ENCODE measurements at places on chromosomes 13 and 19. TPM values are rescaled to one million over a fixed set of nuclear protein-coding genes. Genes with fewer than 3 reads are reported as not detected.
A peak's percentile ranks its signal among the peaks of the same experiment; 100 is the strongest.

Gene TIMM44
- 46.2 TPM for total RNA-seq

Gene TPT1
- total RNA-seq, result 2,990 TPM

Gene ZNF175
- 18.4 TPM for total RNA-seq

GRCh38 chr13:113325779-113326178, 28.7 kb downstream of the LAMP1 start:
- no peaks in the 10 kb centered on the region for H3K27me3 ChIP-seq
- H3K36me3 ChIP-seq, result peaks cover 45% of the 10 kb centered on the region
- no peak for DNase-seq
- no peaks in the 10 kb centered on the region for H3K4me1 ChIP-seq

DNA sequence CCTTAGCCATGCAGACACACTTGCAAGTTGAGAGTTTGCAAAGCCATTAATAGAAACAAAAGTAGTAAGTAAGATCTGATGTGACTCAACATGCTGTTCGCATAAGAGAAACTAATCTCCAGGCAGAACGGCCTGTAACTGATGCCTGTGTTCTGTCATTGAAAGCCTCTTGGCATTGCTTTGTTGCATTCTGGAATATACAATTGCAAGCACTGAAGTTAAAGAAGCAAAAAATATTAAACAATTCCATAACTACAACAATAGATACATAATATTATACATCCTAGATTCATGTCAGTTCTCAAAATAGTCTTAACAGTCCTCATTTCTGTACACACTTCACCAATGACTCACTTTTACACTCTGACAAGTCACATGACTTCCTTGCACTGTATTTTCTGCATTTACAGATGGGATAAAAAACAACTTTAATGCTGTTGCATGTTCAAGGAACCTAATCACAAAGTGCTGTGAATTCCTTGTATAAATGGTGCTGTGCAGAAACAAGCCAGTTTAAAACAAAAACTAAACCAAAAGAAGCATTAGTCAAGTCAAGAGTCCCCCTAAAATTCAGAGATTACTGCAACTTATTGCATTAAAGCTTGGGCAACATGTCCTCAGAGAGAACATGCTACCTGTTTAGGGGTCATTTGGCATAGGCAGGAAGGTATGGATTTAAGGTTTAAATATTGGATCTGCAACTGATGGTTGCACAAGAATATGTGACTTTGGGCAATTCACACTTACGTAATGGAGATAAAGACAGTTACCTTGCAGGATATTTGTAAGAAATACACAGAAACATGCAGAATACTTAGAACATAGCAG, 79.5 kb upstream of the SERP2 start:
- peaks cover 10% of the 10 kb centered on the region for H3K4me1 ChIP-seq
- H3K4me3 ChIP-seq, result no peak overlapping the region
- no peaks in the 10 kb centered on the region for H3K36me3 ChIP-seq
- H3K27ac ChIP-seq, result no peak overlapping the region

GRCh38 chr13:66765559-66765958, 464.6 kb downstream of the PCDH9 start:
- no peak overlapping the region for H3K27ac ChIP-seq
- H3K4me3 ChIP-seq, result no peak overlapping the region
- no peaks in the 10 kb centered on the region for H3K36me3 ChIP-seq
- DNase-seq, result no peak
- H3K4me1 ChIP-seq, result no peaks in the 10 kb centered on the region
- H3K27me3 ChIP-seq, result no peaks in the 10 kb centered on the region

DNA sequence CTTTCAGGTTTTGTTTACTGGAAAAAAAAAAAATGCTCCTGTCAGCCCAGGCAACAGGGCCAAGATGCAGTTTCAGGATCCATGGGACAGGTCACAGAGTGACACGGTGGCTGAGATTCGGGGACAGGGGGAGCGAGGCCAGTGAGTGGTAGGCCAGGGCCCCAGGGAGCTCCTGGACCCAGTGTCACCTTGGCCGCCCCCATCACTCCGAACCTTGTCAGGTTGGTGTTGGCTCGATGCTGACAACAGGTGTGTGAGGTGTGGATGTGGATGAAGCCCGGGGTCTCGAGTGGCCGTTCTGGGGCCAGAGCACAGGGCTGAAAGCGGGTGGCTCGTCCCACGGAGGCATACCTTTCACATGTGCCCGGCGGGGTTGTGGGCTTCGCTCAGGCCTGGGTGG, 6.1 kb upstream of the UQCR11 start:
- H3K4me3 ChIP-seq, result no peak overlapping the region
- peaks cover 16% of the 10 kb centered on the region for H3K4me1 ChIP-seq
- H3K27ac ChIP-seq, result no peak overlapping the region
- H3K27me3 ChIP-seq, result no peaks in the 10 kb centered on the region
- DNase-seq, result no peak
- H3K36me3 ChIP-seq, result peaks cover 50% of the 10 kb centered on the region

DNA sequence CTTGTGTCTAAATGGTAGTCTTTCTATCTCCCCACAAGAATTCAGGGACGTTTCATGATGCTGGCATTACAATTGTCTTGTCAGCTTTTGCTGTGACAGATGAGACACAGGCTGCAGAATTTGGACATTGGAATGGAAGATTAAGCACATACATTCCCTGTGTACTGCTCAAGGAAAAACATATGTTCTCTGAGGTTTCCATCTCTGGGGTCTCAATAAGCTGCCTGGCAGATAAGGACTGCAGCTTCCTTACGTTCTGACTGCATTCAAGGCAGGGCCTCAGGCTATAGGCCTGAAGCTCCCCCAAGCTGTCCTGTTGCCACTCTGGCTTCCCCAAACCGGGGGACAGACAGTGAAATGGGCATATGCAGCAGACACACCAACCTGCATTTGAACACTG, 91.3 kb upstream of the KL start:
- H3K4me1 ChIP-seq, result no peaks in the 10 kb centered on the region
- H3K4me3 ChIP-seq, result no peak overlapping the region
- no peak overlapping the region for H3K27ac ChIP-seq
- no peak for DNase-seq
- H3K27me3 ChIP-seq, result no peaks in the 10 kb centered on the region
- H3K36me3 ChIP-seq, result no peaks in the 10 kb centered on the region

DNA sequence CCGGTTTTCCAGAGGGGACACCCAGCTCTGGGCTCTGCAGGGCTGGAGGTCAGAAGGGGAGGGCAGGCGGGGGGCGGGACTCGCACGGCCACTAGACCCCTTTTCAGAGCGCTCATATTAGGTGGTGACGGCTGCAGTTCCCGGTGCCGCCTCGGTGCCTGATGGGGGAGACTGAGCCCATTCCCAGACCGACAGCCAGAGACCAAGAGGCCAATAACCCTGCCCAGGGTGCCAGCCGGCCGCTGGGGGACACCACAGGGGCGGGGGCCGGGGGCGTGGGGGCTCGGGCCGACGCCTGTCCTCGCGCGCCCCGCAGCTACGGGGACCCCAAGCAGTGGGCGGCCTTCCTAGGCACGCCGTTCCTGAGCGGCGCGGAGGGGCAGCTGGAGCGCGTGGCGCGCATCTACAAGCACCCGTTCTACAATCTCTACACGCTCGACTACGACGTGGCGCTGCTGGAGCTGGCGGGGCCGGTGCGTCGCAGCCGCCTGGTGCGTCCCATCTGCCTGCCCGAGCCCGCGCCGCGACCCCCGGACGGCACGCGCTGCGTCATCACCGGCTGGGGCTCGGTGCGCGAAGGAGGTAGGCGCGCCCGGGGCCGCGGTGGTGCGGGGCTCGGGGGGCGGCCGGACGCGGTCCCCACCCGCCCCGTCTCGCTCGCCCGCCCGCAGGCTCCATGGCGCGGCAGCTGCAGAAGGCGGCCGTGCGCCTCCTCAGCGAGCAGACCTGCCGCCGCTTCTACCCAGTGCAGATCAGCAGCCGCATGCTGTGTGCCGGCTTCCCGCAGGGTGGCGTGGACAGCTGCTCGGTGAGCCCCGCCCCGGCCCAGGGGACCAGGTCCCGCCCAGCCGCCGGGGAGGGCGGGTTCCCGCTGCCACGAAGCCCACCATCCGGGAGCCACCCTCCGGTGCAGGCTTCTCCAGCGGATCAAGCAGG, 2.4 kb downstream of the TIMM13 start:
- H3K4me1 ChIP-seq, result peaks cover 38% of the 10 kb centered on the region
- H3K4me3 ChIP-seq, result peak overlapping the region; percentile 35
- H3K27ac ChIP-seq, result peak overlapping the region; percentile 99
- DNase-seq, result peak; percentile 86

DNA sequence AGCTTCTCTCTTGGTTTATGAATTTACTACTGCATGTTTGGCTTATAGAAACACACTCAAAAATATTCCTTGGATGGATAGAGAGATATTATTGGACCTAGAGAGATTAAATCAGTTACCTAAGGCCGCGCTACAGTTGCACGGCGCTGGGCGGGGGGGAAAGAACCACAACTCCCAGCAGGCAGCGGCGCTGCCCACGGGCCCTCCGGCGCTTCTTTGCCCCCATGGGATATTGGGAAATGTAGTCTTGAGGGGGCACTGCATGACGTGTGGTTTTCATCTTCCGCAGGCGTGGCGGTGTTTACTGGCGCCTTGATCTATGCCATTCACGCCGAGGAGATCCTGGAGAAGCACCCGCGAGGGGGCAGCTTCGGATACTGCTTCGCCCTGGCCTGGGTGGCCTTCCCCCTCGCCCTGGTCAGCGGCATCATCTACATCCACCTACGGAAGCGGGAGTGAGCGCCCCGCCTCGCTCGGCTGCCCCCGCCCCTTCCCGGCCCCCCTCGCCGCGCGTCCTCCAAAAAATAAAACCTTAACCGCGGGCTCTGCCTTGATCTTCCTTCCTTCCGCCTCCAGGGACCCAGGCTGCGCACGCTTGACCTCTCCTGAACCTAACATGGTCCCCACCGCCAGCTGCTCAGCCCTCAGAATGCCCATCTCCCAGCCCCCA, 4.8 kb downstream of the EMP3 start:
- H3K36me3 ChIP-seq, result no peaks in the 10 kb centered on the region
- peak overlapping the region; percentile 79 for H3K27ac ChIP-seq
- peaks cover 96% of the 10 kb centered on the region for H3K4me1 ChIP-seq
- peak overlapping the region; percentile 37 for H3K4me3 ChIP-seq
- no peaks in the 10 kb centered on the region for H3K27me3 ChIP-seq
- peak; percentile 94 for DNase-seq

DNA sequence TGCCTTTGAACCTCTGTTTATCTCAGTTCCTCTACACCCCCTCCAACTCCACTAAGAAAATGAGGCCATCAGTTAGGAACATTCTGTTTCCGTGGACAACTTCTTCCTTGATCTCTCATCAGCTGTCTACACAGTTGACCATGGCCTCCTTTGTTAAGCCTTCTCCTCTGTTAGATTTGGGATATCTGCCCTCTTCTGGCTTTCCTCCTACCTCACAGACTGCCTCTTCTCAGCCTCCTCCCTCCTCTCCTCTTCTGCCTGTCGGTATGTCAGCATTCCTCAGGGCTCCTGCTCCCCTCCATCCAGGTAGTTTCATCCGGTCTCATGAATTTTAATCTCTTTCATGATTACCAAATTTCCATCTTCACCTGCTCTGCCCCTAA, 454.9 kb downstream of the FOXO1 start:
- H3K36me3 ChIP-seq, result no peaks in the 10 kb centered on the region
- no peak overlapping the region for H3K27ac ChIP-seq
- H3K4me3 ChIP-seq, result no peak overlapping the region
- no peaks in the 10 kb centered on the region for H3K27me3 ChIP-seq
- H3K4me1 ChIP-seq, result peaks cover 9% of the 10 kb centered on the region

GRCh38 chr19:35106291-35106583, 9.4 kb upstream of the FXYD3 start:
- no peak overlapping the region for H3K27ac ChIP-seq
- no peaks in the 10 kb centered on the region for H3K27me3 ChIP-seq
- no peak for DNase-seq
- H3K4me1 ChIP-seq, result no peaks in the 10 kb centered on the region

DNA sequence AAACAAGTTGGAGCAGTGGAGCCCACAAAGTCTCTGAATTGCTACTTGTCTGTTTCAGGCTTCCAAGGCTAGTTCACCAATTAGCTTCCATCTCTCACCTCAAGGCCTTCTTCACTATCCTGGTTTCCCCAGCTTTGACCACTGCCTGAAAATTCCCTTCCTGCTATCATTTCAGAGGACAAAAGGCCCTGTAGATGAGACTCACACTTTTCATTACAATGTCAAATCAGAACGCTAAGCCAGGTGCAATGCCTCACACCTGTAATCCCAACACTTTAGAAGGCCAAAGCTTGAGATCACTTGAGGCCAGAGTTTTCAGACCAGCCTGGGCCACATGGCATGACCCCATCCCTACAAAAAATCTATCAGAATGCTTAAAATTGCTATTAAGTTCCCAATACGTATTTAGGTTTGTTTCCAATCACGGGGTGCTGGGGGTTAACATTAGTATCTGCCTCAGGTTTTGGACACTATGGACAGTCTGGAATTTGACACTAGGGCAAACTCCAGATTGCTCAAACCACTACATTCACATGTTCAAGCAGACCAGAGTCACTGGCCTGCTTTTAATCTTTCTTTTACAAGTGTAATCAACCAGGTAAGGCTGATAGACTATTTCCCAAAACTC, 5.5 kb downstream of the TPT1 start:
- H3K4me3 ChIP-seq, result no peak overlapping the region
- H3K27me3 ChIP-seq, result no peaks in the 10 kb centered on the region
- H3K27ac ChIP-seq, result peak overlapping the region; percentile 58
- peaks cover 56% of the 10 kb centered on the region for H3K36me3 ChIP-seq

DNA sequence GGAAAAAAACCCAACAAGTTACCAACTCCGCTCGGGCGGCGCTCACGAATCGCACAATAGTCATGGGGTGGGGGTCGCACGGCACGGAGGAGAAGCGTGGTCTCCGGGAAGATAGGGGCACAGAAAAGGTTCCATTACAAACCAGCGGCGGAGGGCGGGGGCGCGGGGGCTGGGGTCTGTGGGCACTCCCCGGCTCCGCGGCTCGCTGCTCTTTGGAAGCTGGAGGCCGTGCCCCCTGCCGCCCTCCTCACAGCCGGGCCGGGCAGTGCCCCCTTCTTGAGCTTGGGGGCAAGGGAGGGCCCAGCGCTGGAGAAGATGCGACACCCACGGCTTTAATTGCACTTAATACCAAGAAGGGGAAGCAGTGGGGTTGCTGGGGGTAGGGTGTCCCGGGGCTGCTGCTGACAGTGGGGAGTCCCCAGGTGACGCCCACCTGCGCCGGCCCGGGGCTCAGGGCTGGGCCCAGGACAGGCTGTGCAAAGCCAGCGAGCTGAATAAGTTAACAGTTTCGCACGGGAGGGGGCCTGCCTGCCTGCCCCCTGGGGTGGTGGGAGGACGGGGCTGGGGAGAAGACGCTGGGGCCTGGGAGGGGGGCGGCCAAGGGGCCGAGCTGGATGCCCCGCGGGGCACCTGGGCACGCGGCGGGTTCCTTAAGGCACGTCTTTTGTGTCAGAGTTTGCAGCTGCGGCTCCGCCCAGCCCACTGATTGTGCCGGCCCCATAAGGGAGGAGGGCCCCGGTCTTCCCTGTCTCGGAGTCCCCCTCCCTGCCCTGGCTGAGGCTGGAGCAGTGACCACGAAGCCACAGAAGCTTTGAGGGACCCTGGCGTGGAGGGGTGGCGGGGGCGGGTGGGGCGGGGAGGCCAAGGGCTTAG, 9.8 kb downstream of the DCAF15 start:
- H3K27ac ChIP-seq, result no peak overlapping the region
- no peaks in the 10 kb centered on the region for H3K27me3 ChIP-seq
- no peak overlapping the region for H3K4me3 ChIP-seq
- no peak for DNase-seq

DNA sequence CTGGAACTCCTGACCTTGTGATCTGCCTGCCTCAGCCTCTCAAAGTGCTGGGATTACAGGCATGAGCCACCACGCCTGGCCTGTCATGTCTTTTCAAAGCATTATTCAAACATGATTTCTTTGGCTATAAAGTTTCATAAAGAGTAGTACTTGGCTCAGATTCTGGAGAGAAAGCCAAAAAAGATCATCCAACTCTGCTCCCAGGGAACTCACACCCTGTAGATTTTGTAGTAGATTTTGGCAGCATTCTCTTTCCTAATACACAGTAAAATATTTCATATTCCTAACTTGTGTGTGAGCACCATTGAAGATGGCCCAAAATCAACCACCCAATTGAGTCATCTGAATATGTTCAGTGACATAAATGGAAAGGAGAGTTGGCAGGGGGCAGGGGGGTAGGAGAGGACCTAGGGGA, 48.4 kb downstream of the CAB39L start:
- no peak overlapping the region for H3K27ac ChIP-seq
- H3K36me3 ChIP-seq, result no peaks in the 10 kb centered on the region
- H3K4me3 ChIP-seq, result no peak overlapping the region
- no peaks in the 10 kb centered on the region for H3K4me1 ChIP-seq

All from spleen (tissue), 13 donors.